NCI-H1048 (cell line): ENCODE measurements at places on chromosomes 1 and 21.
A peak's percentile ranks its signal among the peaks of the same experiment; 100 is the strongest.

GRCh38 chr1:18160290-18160942 lies 52.8 kb downstream of the IGSF21 start:
- DNase-seq = no peak

- DNase-seq = no peak
Observed at GRCh38 chr1:186165303-186165702, 209.8 kb downstream of the TPR start.

DNA sequence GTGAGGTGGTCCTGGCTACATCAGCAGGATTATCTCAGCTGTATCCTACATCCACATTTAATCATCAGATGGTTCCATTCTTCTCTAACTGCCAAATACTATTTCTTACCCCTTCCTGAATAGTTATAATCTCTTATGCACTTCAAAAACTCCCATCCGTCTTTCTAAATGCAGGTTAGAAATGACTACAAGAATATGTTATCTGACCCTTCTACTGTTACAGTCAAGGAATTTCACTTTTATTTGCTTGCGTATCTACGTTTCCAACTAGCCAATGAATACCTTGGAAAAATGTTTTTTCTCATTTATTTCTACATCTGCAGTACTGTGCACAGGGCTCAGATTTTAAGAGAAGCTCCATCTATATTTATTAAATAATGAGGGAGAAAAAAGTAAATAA lies 709.9 kb downstream of the KCNT2 start:
- no peak for DNase-seq

GRCh38 chr1:212515329-212515760 lies 82.6 kb downstream of the NENF start:
- no peak for DNase-seq

DNA sequence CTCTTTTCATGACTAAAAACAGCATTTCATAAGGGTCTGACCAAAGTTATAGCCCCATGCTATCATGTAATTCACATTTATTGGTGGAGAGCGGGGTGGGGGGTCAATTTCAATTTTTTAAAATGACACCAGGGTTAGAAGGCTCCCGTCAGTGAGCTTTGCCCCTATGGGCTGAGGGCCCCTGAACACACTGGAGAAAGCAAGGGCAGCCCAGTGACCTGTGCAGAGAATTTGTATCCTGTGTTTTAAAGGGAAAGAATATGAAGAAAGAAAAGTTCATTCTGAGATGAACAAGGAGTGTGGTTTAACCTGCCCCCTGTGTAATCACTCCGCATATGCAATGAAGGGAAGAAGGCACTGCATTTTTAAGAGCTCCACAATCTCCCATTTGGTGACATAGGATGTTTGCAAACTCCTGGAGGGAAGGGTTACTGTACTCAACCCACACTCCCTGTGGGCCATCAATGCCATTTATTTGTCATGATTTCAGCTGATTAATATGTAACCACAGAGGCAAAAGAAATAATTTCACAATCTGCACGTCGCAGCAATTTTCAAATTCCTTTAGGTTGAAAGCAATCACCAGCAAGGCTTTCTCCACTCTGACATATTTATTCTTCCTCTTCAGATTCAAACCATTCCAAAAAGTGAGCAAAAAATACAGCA lies 95.6 kb downstream of the ZNF281 start:
- no peak for DNase-seq

GRCh38 chr1:230170622-230171021 lies 103.6 kb downstream of the GALNT2 start:
- DNase-seq = no peak

- DNase-seq = no peak
Observed at GRCh38 chr1:208230668-208231529, 13.3 kb downstream of the PLXNA2 start.

DNA sequence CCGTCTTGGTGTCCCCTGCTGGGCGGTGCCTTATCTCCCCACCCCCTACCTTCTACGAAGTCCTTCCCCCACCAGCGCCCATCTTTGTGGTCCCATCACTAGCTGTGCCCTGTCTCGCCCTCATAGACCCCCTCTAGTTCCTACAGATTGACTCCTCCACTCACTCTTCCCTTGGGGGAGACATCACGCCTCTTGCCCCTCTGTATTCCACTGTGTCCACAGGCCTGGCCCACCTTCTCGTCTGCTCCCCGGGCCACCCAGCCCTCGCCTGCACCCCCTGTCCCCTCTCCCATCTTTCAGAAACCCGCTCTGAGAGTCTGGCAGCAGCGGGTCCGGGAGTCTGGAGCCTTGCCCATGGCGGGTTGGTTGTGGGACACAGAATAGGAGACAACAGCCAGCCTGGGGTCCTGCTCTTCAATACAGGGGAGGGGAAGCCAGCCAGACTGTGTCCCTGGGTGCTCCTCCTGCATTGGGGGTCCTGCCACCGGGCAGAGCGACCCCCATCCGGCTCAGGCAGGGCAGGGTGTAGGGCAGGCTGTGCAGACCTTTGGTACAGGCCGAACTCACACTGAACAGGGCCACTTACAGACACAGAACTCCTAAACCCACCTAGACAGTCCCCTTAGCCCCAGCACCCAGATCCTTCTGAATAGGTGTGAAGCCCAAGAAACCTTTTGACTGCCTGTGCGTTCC lies 1.1 kb downstream of the RNF187 start:
- no peak for DNase-seq

- DNase-seq = no peak
Observed at GRCh38 chr1:63322944-63323864, 837 bp downstream of the FOXD3 start.

DNA sequence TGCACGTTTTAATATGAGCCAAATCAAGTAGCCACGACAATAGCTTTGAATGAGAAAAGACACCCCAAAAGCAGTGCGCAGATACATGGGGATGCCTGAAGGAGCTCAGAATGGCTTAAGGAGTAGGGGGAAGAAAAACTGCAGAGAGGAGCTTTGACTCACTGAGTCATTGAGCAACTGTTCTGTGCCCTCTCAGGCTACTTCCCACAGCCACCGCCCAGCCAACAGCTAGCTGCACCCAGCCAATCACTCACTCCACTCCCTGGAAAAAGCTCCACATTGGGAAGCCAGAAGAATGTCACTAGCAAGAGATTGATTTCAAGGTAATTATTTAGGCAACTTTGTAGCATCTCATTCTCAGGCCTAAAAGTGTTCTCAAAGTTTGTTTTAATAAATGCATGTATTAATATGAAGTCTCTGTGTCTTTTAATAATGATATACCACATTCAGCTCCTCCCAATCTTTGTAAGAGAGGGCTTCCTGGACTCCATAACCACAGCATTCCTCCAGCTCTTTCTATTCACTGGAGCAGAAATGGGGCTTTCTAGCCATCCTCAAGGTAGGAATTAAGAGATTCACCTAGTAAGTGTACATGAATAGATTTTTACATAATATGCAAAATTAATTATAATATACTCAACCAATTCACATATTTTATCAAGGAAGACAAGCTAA lies 16.8 kb downstream of the DUSP10 start:
- DNase-seq = no peak

- DNase-seq = peak; percentile 53
Observed at GRCh38 chr1:8439015-8439702, 121.2 kb downstream of the SLC45A1 start.

DNA sequence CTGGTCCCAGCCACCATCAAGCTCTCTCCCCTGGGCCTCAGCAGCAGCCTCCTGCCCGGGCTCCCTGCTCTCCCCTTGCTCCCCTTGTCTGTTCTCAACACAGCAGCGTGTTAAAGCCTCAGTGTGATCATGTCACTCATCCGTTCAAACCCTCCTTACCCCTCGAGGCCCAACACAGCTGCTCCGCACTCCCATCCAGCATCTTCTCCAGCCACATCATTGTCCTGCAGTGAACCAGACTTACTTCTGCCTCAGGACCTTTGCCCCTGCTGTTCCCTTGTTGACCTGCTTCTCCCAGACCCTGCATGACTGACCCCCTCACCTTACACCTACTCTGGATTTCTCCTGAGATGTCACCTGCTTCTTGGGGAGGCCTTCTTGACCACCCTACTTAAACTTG lies 13.3 kb downstream of the CDK18 start:
- no peak for DNase-seq

DNA sequence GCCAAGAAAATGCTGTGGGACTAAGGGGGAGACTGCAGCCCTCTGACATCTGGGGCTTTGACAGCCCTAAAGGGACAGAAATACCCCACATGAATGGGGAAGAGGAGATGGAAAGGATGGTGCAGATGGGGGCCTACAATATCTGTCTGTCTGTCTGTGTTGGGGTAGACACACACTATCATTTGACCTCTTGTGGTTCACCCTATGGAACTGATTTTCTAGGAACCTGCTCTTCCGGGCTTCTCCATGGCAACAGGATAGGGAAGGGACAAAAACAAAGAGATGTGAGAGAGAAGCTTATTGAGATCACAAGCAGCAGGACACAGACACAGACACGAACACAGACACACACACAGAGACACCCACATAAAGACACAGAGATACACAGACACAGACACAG lies 17.1 kb downstream of the KIF21B start:
- DNase-seq = no peak

- no peak for DNase-seq
Observed at GRCh38 chr1:108692724-108693655, 880 bp downstream of the PRPF38B start.

DNA sequence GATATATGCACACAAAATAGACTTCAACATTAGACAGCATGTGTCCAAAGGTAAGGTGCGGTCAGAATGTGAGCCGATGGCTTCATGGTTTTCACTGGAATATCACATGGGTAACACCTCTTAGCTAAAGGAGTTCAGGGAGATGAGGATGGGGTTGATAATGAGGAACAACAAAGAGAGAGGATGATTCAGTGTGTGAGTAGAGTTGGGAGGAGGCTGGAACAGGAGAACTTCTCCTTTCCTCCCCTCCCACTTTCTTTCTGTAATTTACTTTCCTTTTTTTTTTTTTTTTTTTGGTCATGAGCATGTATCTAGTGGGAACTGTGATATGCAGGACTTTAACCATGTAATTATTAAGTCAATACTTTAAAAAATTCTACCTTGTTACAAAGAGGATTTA lies 99.4 kb downstream of the FASLG start:
- DNase-seq = no peak

- DNase-seq = no peak
Observed at GRCh38 chr1:202122639-202123335, at the start of gene GPR37L1. GPR37L1 (plus strand) TSS chr1:202122917; CDS start chr1:202122964, 47 bp downstream.

GRCh38 chr1:67673468-67674201 lies 11.4 kb upstream of the GADD45A start:
- no peak for DNase-seq

GRCh38 chr1:114314098-114314497 lies 160.4 kb upstream of the SYT6 start:
- no peak for DNase-seq

GRCh38 chr1:84883286-84883685 lies 9.7 kb downstream of the LPAR3 start:
- DNase-seq = no peak

GRCh38 chr1:111271464-111271801 lies 19.2 kb upstream of the CHIA start:
- no peak for DNase-seq

DNA sequence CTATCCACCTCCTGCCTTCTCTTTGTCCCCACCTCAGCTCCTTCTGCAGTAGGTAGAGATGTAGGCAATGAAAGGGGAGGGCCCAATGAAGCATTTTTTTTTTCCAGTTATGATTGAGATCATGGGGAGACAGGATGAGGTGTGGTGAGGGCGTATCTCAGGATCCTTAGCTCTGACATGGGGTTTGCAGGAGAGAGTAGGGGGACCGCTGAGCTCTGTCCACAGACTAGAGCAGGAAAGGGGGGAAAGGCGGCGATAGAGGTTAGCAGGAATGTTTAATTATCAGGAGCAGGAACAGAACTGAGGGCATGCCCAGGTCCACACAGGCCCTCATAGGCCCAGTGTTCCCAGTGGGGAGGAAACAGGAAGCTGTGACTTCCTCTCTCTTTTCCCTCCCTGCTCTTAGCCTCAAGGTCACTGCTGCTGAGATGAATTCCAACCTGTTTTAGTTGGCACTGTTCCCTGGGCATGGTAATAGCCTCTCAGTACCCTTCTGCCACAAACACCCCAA lies 901 bp upstream of the RXFP4 start:
- DNase-seq = no peak

DNA sequence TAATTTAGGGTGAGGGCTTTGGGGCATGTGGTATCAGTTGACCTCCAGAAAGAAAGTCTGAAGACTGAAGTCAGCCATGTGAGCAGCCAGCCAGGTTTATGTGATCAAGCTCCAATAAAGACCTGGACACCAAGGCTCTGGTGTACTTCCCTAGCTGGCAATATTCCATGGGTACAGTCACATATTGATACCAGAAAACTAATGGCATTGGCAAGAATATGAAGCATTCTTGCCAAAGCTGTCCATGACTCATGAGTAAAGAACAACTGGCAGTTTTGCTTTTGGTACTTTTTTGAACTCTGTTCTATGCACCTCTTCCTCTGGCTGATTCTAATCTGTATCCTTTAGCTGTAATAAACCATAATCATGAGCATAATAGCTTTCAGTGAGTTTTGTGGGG lies 415.3 kb upstream of the CAMK1G start:
- no peak for DNase-seq

DNA sequence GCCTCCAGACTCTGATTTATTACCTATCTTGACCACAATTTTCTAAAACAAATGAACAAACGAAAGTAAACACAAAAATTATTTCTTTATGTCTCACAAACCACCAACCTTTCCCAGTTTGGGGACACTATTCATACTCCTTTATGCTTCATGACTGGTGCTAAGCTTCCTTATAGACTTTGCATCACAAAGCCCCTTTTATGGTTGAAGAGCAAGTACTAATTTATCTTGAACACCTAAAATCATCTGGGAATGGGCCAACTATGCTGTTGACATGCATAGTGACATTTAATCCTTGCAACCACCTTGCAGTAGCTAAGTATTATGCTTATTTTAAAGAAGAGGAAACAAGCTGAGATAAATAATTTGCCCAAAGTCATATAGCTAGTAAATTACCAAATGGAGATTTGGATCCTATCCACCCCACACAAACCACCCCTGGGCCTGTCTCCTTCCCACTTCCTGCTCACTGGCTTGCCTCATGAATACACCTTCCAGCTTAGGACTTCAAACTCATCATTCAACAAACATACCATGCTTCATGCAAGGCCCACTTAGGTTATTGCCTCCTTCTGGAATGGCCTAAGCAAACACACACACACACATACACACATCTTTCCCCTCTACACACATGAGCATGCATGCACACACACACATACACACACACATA lies 192.2 kb downstream of the PLPP3 start:
- DNase-seq = no peak

GRCh38 chr1:161915051-161915503 lies 108.6 kb downstream of the OLFML2B start:
- no peak for DNase-seq

GRCh38 chr1:167832693-167833092 lies 81.2 kb downstream of the ADCY10 start:
- DNase-seq = no peak
